Hematopoietic multipotent progenitor cell (in vitro differentiated cells): ENCODE measurements at places on chromosomes 5 and 9. TPM values are rescaled to one million over a fixed set of nuclear protein-coding genes. Genes with fewer than 3 reads are reported as not detected.

The CENPH gene
- total RNA-seq, result 8.1 TPM

The INSL6 gene
- total RNA-seq, result not detected

The TNC gene
- under 0.01 TPM for total RNA-seq

The POLE3 gene
- 59.0 TPM for total RNA-seq

The EQTN gene
- total RNA-seq, result not detected

The CAMK2A gene
- total RNA-seq, result under 0.01 TPM

The PCDH12 gene
- 0.54 TPM for total RNA-seq

The IL5 gene
- total RNA-seq, result not detected

The S100Z gene
- total RNA-seq, result 3.5 TPM

The HTR4 gene
- total RNA-seq, result under 0.01 TPM

The CDKN2B-AS1 gene
- not detected for total RNA-seq

The ABLIM3 gene
- 0.27 TPM for total RNA-seq

The CDC20B gene
- total RNA-seq, result not detected

The TAF11L10 gene
- not detected for total RNA-seq

The PRRX2 gene
- total RNA-seq, result not detected

The NAIP gene
- total RNA-seq, result 9.7 TPM

The ANKRD18B gene
- total RNA-seq, result under 0.01 TPM

The PLPP7 gene
- total RNA-seq, result 5.9 TPM

The GABRP gene
- total RNA-seq, result not detected

The MINAR2 gene
- not detected for total RNA-seq

The LCN15 gene
- total RNA-seq, result not detected

The NSMF gene
- 26.4 TPM for total RNA-seq

The ARL14EPL gene
- not detected for total RNA-seq

The BSPRY gene
- total RNA-seq, result 55.7 TPM

The ZNF366 gene
- total RNA-seq, result under 0.01 TPM

The GNA14 gene
- total RNA-seq, result under 0.01 TPM
